ENCODE measurements at places on chromosomes 6 and 20. TPM values are rescaled to one million over a fixed set of nuclear protein-coding genes. Genes with fewer than 3 reads are reported as not detected.

Gene NR2E1
- 0.03 TPM for total RNA-seq

Gene SLC29A1
- total RNA-seq = 50.6 TPM

Gene DYNLT2
- 0.62 TPM for total RNA-seq

Gene FOXQ1
- total RNA-seq = 2.5 TPM

Gene EFCAB8
- not detected for total RNA-seq

Gene C6orf136
- total RNA-seq = 10.2 TPM

Gene HLA-DPB1
- total RNA-seq = not detected

Gene POM121L2
- 0.04 TPM for total RNA-seq

Gene ARFGEF2
- 13.5 TPM for total RNA-seq

Gene CLVS2
- 0.14 TPM for total RNA-seq

Gene MDFI
- total RNA-seq = 0.92 TPM

Gene E2F1
- 22.0 TPM for total RNA-seq

Gene PAK1IP1
- 21.4 TPM for total RNA-seq

Gene GMPR
- total RNA-seq = 2.2 TPM

Gene GNAS
- total RNA-seq = 762 TPM

Gene RAET1E
- 3.2 TPM for total RNA-seq

Gene CGAS
- 6.3 TPM for total RNA-seq

Gene EPPIN
- not detected for total RNA-seq

Gene BEND6
- 1.4 TPM for total RNA-seq
